Stimulated activated CD4-positive, alpha-beta T cell treated with anti-CD3 and anti-CD28 coated beads, Interleukin-1b, Interleukin-23, amount 100 ng/mL, for 4 hours (primary cell): ENCODE measurements at places on chromosomes 7 and 10.

GRCh38 chr10:28728366-28728765 is 51.0 kb downstream of the BAMBI start:
- DNase-seq: no peak

DNA sequence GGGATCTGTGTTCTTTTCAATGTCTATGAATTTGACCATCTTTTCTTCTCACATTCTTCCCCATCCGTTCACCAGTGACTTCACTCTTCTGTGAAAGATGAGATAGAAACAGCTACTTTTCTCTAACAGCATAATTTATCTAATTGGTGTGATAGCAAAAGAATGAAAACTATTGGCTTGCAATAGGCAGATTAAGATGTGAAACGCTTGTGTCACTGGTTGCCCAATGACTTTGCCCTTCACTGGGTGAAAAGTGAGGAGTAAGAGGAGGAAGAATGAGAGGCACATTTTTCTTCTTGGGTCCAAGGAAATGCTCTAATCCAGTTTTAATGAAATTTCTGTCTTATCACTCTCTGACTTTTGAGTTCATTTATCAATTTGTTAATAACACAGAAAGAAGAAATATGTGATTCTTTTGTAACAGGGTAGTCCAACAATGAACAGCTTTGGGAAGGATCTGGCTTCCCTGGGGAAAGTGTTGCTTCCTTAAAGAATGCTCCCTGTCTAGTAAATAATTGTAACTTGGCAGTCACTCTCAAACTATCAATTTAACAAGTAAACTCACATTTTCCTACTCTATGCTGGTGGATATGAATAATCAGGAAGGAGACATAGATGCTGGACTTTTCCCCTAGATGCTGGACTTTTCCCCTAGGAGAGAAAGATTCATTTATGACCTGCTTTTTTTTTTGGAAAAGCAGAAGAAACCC is 35.1 kb downstream of the BET1 start:
- DNase-seq: no peak

- DNase-seq: no peak
These were observed 37.0 kb downstream of the CPVL start for GRCh38 chr7:29109358-29109757.

DNA sequence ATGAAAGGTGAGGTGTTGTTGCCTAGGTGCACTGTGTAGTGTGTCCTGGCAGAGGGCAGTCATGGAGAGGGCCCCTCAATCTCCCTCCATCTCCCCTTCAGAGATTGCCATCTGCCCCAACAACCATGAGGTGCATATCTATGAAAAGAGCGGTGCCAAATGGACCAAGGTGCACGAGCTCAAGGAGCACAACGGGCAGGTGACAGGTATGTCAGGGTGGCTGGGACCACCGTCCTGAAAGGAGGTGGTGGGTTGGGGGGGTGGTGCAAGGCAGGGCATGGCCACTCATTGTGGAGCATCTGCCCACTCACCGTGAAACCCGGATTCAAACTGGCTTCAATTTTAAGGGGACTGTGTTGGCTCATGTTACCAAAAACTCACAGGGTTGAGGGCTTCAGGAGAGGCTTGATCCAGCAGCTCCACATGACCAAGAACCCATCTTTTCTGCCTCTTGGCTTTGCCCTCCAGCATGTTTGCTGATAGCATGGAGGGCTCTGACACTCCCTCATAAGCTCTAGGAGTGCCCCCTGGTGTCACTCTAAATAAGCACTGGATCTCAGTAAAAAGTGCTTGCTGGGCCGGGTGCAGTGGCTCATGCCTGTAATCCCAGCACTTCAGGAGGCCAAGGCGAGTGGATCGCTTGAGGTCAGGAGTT is 12.2 kb downstream of the ARPC1B start:
- no peak for DNase-seq

DNA sequence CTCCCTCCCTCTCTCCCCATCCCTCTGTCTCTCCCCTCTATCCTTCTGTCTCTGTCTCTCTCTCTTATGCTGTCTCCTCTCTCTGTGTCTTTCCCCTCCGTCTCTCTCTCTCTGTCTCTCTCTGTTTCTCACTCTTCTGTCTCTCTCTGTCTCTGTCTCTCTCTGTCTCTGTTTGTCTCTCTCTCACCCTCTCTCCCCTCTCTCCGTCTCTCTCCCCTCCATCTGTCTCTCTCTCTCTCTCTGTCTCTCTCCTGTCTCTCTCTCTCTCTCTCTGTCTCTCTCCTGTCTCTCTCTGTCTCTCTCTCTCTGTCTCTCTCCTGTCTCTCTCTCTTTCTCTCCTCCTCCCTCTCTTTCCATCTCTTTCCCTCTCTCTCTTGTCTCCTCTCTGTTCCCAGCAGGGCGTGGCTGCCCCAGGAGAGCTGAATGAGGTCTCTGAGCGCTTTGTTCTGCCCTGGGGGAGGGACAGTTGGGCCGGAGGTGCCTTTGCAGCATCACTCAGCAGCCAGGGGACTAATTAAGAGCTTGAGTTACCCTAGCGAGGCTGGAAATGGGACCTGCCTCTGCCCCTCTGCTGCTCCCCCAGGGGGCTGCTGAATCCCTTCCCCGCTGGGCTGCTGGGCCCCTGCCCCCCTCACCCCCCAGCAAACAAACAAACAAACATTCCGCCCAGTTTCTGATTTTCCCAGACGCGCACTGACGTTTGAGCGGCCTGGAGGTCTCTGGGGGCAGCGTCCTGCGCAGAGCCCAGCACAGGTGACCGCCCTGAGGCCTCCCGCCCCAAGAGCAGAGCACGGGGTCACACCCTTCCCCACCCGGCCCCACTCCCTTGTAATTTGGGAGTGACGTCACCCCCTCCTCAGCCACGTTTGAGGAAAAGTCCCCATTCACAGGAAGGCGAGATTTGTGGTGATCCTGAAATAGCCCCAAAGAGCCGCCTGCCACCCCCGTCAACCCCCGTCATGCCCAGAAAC is 68.1 kb downstream of the PDGFA start:
- no peak for DNase-seq

- DNase-seq: no peak
These were observed 114.5 kb upstream of the LYZL1 start for GRCh38 chr10:29174389-29174788.

DNA sequence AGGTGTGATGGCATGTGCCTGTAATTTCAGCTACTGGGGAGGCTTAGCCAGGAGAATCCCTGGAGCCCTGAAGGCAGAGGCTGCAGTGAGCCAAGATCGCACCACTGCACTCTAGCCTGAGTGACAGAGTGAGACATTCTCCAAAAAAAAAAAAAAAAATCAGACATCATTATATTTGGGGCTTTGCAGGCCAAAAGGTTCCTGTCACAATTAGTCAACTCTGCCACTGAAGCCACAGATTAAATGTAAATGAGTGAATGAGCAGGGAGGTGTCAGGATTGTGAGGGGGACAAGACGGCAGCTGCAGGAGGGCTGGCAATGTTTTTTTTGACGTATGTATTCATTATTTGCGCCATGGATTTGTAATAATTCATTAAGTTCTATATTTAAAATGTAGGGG is 3.3 kb downstream of the ZNF33B start:
- DNase-seq: no peak

GRCh38 chr7:100632951-100633717 is 8.2 kb downstream of the TFR2 start:
- peak; percentile 56 for DNase-seq

- DNase-seq: no peak
These were observed 7.3 kb downstream of the KMT2E start for GRCh38 chr7:105021352-105021751.

- no peak for DNase-seq
These were observed 223.5 kb downstream of the GLRX3 start for GRCh38 chr10:130359711-130360110.

- no peak for DNase-seq
These were observed 32.6 kb downstream of the PDZD8 start for GRCh38 chr10:117342641-117343040.

DNA sequence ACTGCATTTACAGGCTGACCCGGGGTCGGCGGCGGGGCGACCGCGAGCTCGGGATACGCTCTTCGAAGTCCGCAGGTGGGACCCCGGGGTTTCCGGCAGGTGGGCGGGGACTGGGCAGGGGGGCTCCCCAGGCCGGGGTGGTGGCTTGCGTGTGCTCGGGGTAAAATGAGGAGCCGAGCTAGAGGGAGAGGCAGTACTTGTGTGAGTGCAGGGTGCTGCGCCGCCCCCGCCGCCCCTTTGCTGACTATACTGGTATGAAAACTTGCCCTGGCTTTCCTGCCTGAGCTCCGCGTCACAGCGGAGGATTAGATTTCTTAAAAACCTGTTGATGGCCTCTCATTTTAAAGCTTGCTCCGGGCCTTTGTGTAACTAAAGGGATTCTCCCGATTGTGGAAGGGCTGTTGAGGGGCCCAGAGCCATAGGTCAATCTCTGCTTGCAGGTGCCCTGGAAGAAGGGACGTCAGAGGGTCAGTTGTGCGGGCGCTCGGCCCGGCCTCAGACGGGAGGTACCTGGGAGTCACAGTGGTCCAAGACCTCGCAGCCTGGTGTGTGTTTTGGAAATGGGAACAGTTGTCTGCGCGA is 488 bp downstream of the ARMC10 start:
- peak; percentile 75 for DNase-seq

DNA sequence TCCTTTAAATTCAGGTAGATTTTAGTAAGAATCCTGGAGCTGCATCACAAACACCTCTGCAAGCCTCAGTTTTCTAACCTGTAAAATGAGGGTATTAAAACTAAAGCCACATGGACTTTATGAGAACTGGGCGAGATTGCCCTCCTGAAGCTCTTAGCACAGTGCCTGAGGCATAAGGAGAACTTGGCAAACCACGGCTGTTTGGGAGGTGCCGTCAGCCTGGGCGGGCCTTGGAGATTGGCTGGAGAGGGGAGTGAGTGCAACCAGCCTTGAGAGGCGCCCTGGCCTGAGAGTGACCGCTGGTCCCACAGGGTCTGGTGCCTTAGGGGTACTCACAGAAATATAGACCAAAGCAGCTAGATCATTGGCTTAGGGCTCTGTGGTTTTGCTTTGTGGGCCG is 5.4 kb upstream of the TNS3 start:
- no peak for DNase-seq

GRCh38 chr7:116671681-116672595 is at the start of gene MET:
TSS of gene MET (plus strand) at chr7:116672196. CDS start at chr7:116699085, 26,889 bp downstream.
- no peak for DNase-seq

GRCh38 chr7:64174328-64174727 is 32.7 kb upstream of the ZNF735 start:
- no peak for DNase-seq

- no peak for DNase-seq
These were observed 19.5 kb upstream of the HSPA12A start for GRCh38 chr10:116761883-116762282.

GRCh38 chr7:39336442-39336841 is 229.8 kb upstream of the YAE1 start:
- DNase-seq: no peak

- no peak for DNase-seq
These were observed 48.6 kb downstream of the MALSU1 start for GRCh38 chr7:23347682-23348180.

DNA sequence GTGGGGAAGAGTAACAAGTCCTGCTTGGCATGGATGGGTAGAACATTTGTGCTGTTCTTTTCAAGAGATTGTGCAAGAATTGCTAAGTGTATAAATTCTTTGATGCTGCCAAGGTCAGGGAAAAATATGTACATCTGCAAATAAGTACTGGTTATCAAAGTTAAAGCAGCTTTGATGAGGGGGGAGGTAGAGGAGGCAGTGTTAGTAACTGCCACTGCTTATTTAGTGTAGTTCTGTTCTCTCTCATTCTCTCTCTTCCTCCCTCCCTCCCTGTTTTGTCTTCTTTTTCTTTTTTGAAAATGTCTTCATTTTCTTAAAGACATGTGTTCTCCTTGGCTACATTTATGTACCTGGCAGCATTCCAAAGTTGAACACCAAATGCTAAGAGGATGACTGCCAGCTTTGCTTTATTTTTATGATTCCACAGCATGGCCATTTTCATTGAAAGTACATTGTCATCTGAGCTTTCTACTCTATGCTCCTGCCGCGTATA is 18.6 kb downstream of the CACNB2 start:
- no peak for DNase-seq

- DNase-seq: no peak
These were observed 48.8 kb upstream of the SMNDC1 start for GRCh38 chr10:110353244-110354119.

- no peak for DNase-seq
These were observed 35.5 kb downstream of the ARL4A start for GRCh38 chr7:12722636-12723605.

DNA sequence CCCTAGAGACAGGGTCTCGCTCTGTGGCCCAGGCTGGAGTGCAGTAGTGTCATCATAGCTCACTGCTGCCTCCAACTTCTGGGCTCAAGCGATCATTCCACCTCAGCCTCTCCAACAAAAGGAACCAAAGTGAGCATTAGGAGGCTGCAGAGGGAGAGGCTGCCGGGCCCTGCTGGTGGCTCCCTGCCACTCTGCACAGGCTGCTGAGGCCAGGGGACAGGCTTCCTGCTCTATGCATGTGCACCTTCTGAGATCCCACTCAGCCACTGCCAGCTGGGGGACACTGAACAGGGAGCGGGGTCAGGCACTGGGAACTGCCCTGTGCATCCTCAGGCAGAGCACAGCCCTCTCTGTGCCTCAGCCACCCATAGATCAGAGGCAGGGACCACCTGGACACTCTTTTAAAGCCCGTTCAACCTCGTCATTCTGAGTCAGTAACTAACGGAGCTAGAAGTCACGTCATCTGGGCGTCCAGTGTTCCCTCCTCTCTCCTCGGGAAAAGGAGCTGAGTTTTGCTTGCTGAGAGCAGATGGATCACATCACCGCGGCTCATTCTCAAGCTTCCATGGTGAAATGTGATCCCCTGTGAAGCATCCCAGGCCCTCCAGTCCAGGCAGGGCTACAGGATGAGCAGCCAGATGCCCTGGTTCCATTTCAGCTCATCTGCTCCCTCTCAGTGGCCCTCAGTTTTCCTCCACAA is 109.6 kb downstream of the MYL10 start:
- DNase-seq: no peak

GRCh38 chr10:109820620-109821405 is 102.5 kb downstream of the XPNPEP1 start:
- no peak for DNase-seq

- DNase-seq: no peak
These were observed 52.4 kb downstream of the NPTX2 start for GRCh38 chr7:98669329-98670000.

DNA sequence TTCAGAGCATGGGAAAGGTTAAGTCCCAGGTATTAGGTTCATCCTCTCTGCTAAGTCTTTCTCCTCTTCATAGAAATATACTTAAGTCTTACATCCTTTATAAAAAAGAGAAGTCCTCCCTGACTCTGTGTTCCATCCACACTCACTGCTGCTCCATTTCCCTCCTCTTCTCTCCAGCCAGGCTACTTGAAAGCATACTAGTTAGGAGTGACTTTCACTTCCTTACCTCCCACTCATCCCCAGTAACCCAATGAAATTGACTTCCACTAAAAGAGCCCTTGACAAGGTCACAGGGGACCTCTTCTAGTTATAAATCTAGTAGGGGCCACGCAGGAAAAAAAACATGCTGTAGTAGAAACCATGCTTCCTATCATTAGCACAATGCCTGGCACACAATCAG is 133.1 kb upstream of the AGK start:
- no peak for DNase-seq

GRCh38 chr10:97762056-97762455 is 9.7 kb downstream of the SFRP5 start:
- no peak for DNase-seq

GRCh38 chr7:21030237-21030871 is 243.7 kb upstream of the SP8 start:
- no peak for DNase-seq

GRCh38 chr7:75854233-75854632 is 24.6 kb upstream of the RHBDD2 start:
- DNase-seq: no peak
